Stimulated activated naive CD4-positive, alpha-beta T cell treated with Interleukin-2 at 50 U/mL for 16 hours (primary cell): ENCODE measurements at places on chromosomes 1 and 21.

DNA sequence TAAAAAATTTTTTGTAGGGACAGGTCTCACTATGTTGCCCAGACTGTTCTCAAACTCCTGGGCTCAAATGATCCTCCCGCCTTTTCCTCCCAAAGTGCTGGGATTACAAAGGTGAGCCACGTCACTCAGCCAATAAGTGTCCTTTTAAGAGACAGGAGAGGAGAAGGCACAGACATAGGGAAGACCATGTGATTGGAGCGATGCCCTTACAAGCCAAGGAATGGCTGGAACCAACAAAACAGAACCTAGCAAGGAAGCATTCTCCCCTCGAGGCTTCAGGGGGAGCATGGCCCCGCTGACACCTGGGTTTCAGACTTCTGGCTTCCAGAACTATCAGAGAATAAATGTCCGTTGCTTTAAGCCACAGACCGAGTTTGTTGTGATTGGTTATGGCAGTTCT is 37.0 kb downstream of the NDUFS5 start:
- no peak for DNase-seq

DNA sequence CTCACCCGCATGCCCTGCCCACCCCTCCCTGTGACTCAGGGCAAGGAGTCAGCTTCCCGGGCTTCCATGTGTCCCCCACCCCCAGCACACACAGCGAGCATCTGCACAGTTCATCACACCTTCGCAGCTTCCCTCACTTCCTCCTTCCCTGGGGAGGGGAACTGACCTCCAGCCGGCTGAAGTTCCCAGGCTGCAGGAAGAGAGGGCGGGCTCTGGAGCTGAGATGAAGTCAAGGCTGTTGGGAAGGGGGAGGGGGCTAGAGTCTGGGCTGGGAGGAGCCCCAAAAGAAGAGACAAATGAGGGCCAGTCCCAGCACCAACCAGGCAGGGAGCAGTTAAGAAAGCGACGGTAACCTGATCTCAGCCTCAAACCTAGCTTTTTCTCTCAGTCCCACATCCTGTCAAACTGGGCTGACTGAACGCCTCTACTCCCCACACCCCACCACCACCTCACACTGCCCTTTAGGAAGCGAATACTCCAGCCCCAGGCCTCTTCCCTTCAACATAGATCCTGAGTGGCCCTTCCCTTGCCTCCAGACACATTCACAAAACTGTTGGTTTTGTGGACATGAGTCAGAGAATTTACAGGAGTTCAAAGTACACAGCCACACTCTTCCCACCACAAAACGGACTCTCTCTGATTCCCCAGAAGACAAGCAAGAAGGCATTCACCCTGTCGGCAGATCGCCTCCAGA is 1.8 kb downstream of the RHOC start:
- DNase-seq: no peak

GRCh38 chr21:42641311-42642218 is 11.9 kb upstream of the PDE9A start:
- no peak for DNase-seq

GRCh38 chr1:119286587-119287181 is 81.9 kb upstream of the HAO2 start:
- no peak for DNase-seq

DNA sequence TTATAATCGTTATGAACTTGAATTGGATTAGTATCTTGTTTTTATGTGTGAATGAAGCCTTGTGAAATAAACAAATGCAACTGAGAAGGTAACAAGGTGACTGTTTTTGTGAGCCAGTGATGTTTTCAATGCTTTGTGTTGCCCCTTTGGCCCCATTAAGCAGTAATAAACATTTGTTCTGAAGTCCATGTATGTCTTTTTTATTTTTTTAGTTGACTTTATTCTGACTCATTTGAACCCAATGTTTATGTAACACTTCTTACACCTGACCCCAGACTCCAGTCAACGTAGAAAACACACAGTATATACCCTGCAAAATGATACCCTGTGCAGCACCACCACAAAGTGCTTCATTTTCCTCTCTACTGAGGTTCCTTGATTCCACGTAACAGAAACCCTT is 4.6 kb upstream of the CACYBP start:
- no peak for DNase-seq

GRCh38 chr1:217135569-217135915 is 412.3 kb upstream of the ESRRG start:
- DNase-seq: no peak

GRCh38 chr1:183226361-183226760 is 40.3 kb downstream of the LAMC2 start:
- DNase-seq: no peak

GRCh38 chr1:145706086-145706664 is 993 bp downstream of the PDZK1 start:
- DNase-seq: no peak

- no peak for DNase-seq
Measured at GRCh38 chr1:171963762-171964161, 122.5 kb downstream of the DNM3 start.

- no peak for DNase-seq
Measured at GRCh38 chr1:229940684-229941083, 126.4 kb upstream of the GALNT2 start.
